NCI-H524 (cell line): ENCODE measurements at places on chromosomes 3 and 15.

- DNase-seq = no peak
Measured at GRCh38 chr15:52804526-52805081, 14.5 kb upstream of the ONECUT1 start.

DNA sequence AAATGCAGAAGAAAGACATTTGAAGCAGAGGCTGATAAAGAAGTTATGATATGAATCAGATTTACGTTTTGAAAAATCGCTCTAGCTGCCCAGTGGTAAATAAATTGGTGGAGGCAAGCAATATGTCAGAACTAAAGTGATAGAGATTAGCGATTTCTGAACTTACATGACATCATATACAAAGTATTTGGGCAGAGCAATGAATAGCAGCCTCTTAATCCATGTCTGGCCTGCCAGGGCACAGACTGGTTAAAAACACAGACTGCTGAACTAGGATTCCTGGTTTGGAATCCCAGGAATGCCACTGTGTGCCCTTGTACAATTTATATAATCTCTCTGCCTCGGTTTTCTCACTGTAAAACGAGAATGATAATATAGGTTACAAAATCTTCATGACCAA, 243.1 kb upstream of the SETMAR start:
- DNase-seq = no peak

DNA sequence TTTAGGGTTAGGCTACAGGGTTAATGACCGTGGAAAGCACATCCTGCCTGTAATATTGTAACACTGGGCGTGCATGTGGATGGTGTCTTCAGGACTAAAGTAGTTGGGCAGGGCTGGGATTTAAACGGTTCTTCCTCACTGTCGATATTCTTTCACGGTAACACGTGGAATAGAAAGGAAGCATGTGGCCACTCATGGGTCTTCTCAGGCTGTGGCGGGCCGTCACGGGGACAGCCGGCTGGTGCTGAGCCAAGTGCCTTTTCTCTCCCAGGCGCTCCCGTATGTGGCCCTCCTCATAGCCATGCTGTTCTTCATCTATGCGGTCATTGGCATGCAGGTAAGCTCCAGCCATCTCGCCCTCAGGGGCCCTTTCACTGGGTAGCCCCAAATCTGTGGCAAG, 73.7 kb downstream of the CHDH start:
- no peak for DNase-seq

DNA sequence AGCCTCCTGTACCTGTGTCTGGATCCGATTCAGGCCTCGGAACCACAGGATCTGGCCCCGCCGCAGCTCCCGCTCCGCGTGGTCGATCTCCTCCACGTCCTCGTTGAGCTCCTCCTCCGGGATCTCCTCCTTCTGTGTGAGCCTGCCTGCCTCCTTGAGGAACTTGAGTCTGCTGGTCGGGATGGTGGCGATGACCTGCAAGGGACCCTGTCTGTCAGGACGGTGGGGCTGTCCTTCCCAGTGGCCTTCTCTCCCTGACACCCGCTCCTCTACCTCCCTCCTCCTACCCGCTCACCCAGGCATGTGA, 17.2 kb upstream of the SEC13 start:
- DNase-seq = no peak

DNA sequence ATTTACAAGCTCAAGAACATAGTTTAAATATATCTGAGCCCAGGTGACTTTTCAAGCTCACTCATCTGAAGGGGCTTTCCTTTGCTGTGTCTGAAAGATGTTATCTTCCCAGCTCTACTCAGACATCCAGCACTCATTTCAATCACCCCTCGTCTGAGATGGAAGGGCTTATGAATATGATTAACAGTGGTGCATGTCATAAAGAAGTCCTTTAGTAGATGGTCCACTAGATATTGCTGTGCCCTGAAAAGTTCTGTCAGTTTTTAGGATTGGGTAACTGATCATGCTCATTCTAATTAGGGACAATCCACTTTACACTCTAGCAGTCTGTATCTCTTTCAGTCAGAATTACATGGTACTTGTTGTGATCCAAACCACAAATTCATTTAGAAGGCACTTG, 28.3 kb downstream of the RETNLB start:
- DNase-seq = no peak

- DNase-seq = no peak
Measured at GRCh38 chr3:143000528-143000927, 842 bp upstream of the U2SURP start.

- DNase-seq = no peak
Measured at GRCh38 chr3:23592961-23593931, 212.5 kb upstream of the UBE2E1 start.

DNA sequence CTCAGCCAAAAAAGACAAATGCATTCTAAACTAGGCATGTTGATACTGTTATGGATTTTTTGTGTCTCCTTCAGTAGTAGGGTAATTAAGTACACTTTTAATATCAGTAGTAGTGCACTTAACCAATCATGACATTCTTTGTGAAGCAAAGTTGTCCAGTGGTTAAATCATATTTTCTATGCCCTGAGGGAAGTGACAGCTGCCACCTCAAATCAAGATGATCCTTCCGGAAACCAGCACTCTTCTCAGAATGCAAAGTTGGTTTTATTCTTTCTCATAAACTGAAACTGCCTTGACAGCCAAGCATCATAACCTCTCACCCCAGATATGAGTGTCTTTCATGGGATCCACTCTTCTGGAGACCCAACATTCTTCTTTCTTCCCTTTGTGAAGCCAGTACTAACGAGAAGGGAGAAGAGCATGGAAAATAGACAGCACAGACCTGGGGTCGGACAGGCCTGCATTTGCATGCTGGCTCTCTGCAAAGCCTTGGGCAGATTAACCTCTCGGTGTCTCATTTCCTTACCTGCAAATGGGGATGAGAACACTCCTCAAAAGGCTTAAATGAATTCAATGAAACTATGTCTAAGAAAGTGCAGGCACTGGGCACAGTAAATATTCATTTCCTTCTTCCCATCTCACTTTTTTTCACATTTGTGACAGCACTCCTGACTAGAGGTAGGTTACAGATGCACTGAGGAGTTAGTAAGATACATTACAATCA, 13.2 kb downstream of the AAGAB start:
- no peak for DNase-seq

- no peak for DNase-seq
Measured at GRCh38 chr15:39784638-39785037, 2.0 kb upstream of the FSIP1 start.

- no peak for DNase-seq
Measured at GRCh38 chr3:34073961-34074360, 275.5 kb downstream of the PDCD6IP start.

DNA sequence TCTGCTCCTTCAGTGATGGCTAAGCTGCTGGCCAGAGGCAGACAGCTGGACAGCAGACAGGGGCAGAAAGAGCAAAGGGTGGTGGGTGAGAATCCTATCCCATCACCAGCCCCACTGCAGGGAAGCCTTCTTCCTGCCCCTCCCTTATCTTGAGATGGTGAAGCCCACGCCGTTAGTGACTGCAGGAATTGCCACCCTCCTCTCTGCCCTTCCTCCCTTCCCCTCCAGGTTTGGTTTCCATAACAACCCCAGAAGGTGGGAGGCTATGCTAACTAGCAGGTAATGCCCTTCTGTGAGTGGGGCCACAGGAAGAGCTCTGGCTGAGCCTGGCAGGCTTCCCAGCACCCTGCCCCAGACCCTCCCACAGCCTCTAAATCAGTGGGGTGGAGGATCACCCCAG, 32.8 kb downstream of the SCN5A start:
- no peak for DNase-seq

- no peak for DNase-seq
Measured at GRCh38 chr3:101484805-101485620, 28.0 kb downstream of the SENP7 start.

GRCh38 chr3:22585911-22586310, 617.2 kb upstream of the UBE2E2 start:
- DNase-seq = peak; percentile 88

GRCh38 chr3:12934431-12934830, 93.1 kb upstream of the RPL32 start:
- DNase-seq = no peak

DNA sequence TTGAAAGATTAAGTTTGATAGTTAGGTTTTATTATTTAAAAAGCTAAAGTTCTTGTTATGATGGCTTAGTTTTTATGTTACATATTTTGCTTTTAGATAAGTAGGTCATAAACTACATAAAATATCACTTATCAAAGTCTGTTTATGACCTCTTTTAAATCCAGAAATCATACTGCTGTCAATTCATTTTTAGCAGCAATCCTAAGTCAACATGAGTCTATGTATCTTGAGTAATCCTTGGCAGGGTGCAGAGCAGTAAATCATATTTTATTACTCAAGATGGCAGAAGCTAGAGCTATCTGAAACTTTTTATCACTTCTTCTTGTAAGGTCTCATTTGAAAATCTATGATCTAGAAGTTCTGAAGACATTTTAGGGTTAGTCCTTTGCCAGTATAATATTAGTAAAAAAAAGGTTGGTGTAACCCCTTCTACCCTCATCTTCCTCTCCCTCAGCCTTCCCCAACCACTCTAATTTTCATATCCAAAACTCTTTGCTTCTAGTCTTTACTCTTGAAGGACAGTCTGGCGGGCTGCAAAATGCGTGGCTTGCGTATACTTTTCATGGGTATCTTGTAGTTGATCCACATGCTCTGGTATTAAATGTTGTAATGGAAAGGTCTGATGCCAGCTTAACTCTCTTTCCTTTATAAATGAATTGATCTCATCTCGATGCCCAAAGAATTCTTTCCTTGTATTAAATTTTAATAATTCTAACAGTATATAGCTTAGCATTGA, 134.0 kb upstream of the THRB start:
- DNase-seq = no peak

DNA sequence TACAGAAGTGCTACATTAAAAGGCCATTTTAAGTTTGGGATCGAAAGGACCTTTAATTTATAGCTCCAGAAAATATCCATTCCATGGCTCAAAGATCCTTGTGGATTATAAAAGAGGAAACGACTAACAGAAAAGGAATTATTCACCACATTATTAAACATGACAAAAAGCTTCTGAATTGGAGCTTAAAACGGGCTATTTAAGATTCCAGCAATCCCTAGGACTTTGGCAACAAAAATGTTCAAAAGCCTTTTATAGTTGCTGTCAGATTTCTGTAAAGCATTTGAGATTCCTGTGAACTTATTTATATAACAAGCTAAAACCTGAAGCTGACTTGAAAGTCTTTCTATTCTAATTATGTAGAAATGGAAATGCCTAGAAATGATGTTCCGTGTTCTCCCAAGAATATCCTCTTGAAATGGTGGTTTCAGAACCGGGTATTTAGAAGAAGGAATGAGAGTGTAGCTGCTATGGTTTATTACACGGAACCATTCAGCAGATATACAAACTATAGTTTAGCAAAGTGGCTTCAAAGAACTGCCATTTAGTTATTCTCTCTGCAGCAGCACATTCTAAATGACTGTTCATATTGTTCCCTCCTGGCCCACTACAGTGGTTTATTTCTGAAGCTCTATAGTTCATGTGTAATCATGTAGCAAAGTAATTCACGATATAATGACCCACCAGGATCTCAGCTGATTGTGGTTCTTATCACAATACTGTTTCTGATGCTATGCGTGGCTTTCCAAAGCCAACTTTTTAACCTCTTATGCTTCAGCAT, 961.7 kb downstream of the FHIT start:
- no peak for DNase-seq

- DNase-seq = no peak
Measured at GRCh38 chr3:105877336-105877910, 8.6 kb upstream of the CBLB start.

GRCh38 chr15:27669641-27670040, 429.5 kb downstream of the OCA2 start:
- no peak for DNase-seq

GRCh38 chr3:32450992-32451659, 51.5 kb downstream of the CMTM6 start:
- DNase-seq = no peak

GRCh38 chr3:128727059-128727458, 1.1 kb downstream of the RAB7A start:
- no peak for DNase-seq
